Activated CD4-positive, alpha-beta T cell treated with anti-CD3 and anti-CD28 coated beads, Interleukin-2, amount 10 ng/mL, durations not matched to agents 24 days and 14 days (primary cell): ENCODE measurements at places on chromosomes 11 and 22. TPM values are rescaled to one million over a fixed set of nuclear protein-coding genes. Genes with fewer than 3 reads are reported as not detected.

The GAL3ST3 gene
- not detected in 2 replicates for total RNA-seq

The PATE2 gene
- not detected in 2 replicates for total RNA-seq

The APOBEC3B gene
- total RNA-seq, result 25.4 and 26.1 TPM in 2 replicates

The PHOX2A gene
- total RNA-seq, result not detected in 2 replicates

The UPK3A gene
- total RNA-seq, result not detected in 2 replicates

GRCh38 chr11:43285826-43286225 is 26.0 kb upstream of the API5 start:
- no peak for DNase-seq

GRCh38 chr22:32685512-32685911 is 116.0 kb upstream of the TIMP3 start:
- DNase-seq, result no peak

DNA sequence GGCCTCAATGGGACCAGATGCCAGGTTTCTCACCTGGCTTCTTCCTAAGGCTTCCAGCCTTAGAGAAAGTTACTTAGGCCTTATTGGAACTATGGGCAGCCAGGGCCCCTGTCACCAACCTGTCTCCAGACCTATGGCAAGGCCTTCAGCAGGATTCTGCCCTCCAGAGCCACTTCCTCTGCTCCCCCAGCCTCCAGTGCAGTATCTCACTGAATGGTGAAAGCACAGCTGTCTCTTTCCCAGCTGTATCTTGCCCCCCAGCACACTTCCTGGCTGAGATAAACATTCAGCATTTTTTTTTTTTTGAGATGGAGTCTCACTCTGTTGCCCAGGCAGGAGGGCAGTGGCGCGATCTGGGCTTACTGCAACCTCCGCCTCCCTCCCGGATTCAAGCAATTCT is 1.5 kb downstream of the SLC2A11 start:
- no peak for DNase-seq

GRCh38 chr22:42388130-42388797 is 43.9 kb downstream of the NFAM1 start:
- no peak for DNase-seq

DNA sequence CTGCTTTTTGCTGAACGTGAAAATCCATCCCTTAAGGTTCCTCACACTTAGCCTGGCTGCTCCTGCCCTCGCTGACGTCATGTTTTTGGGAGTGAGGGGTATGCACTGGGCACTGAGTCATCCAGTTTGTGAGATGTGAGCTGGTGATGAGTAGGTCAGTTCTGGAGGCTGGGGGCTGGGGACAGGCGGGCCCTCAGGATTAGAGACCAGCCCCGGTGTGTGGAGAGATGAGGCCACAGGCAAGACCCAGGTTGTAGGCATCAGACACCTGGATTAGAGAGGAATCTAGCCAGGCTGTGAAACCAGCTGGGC is 9.2 kb downstream of the KCNC1 start:
- DNase-seq, result no peak

DNA sequence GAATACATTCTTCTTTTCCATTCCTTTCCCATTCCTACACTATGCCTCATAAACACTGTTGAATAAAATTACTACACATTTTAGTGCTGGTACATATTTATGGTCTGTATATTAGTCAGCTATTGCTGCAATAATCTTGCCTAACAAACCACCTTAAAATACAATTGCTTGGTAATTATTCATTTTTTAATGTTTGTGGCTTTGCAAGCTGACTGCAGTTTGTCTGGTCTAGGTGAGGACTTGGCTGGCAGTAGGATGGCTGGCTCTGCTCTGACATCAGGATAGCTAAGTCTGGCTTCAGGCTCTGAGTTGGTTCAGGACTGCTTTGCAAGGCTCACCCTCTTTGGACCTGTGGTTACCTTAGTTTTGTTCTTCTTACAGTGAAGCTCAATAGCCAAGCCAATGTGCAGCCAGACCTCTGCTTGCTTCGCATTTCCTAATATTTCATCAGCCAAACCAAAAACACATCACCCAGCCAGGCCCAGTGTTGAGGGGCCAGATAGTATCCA is 913.4 kb upstream of the RAG2 start:
- no peak for DNase-seq

DNA sequence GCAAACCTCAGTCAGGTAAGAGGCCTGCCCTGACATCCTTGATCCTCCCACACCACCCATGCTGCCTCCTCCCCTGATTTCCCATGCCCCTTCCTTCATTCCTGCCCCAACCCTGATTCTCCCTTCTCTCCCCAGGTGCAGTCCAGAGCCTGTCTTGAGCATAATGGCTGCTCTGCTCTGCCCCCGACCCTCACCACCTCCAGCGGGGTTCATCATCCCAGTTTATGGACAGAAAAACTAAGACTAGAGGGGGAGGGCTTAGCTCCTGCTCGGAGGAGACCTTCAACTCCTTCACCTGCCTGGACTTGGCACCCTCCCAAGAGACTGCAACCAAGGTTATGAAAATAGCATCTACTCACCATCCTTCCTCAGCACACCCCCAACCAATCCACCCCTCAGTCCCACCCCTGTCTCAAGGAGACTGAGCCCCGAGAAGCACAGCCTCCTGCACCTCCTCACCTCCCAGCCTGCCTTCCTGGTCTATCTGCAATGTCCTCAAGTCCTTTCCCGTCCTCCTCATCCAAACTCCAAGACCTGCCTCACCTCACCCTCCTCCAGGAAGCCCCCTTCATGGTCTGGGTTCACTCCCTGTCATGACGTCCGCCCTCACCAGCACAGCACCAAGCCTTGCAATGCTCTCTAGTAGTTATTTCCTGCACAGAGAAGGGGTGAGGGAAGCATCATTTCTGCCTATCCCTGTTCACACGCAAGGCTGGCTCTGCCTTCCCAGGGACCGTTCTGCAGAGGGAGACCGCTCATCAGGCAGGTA is 103.1 kb downstream of the PDE2A start:
- DNase-seq, result no peak

DNA sequence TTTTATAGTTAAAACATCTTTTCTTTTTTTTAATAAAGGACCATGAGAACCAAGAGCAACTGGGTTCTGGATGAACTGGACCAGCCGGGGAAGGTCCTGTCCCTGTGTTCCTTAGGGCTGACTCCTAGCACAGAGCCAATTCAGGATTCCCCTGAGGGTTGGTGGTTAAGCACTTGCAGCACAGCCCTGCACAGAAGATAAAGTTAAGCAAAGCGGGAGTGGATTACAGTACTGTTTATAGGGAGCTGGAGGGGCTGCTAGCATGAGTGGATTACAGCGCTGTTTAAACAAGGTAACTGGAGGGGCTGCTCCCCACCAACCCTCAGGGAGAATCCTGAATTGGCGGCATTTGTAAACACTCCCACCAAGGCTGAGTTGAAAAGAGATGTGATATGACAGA is 90.6 kb downstream of the CELSR1 start:
- no peak for DNase-seq

DNA sequence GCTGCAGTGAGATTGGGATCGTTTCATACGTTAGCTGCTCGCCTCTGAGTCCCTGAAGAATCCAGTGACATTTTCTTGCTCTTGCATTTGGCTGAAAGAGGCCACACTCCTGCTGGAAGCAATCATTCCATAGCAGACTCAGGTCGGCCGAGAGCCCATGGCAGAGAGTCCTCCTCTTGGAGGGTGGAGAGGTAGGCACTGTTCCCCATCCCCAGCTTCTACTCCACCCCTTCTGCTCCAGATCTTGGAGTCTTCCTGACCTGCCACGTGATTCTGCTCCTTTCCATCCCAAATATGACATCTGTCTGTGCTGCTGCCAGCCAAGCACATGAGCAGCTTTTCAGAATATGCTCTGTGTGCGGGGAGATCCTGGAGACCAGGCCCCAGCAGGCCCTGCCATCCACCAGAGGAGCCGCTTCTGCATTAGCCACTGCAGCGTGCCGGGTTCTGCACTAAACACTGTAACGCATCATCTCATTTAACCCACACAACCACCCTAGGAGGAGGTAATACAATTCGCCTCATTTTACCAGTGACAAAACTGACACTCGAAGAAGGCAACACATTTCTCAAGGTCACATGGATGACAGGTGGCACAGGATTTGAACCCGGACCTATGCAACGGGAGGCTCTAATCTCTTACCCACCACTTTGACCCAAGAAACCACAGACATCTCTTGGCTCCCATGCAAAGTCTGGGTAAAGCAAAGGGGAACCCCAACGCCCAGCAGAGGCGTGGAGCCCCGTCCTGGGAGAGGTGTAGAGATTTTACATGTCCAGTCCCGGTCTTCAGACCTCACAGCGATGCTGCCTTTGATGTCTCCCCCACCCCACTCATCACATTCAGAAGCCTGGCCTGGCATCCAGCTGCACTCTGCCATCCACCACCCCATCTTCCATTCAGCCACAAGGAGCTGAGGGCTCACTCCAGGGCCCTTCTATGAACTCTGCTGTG is 78.8 kb downstream of the FEZ1 start:
- DNase-seq, result no peak

- DNase-seq, result no peak
Observed at GRCh38 chr11:120024586-120024985, 113.3 kb downstream of the TRIM29 start.
